ENCODE measurements at places on chromosomes 13 and 19.

DNA sequence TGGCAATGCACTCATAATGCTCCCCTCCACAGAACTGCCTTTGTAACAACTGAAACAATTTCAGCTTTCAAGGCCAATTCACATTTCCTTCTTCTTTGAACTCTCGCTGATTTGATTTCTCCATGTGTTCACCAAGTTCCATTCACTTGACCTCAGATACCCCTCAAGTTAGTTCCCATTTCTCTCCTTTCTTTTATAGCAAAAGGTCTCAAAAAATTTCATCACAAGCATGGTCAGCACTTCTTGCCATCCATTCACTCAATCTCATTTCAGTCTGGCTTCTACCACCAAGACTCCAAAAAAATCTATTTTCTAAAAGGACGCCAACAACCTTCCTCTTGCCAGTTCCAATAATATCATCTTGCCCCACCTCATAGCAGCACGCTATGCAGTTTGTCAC, 135.7 kb downstream of the DIAPH3 start:
- no peak for DNase-seq

DNA sequence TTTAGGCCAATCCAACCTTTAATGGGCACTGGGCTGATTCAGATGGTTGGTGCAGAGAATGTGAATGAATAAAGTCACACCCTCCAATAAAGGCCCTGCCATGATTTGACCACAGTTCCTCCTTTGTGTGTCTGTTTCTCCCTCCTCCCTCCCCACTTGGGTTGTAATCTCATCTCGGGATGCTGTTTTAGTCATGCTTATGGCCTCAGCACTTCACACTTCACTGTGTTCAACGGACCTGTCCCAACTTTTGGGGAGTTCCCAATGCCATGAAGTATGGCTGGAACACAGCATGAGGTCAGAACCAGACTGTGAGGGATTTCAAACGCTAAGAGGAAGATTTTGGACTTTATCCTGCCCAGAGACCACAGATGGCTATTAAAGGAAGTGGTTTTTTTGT, 5.6 kb upstream of the RAB8A start:
- no peak for DNase-seq

GRCh38 chr19:29751932-29752331, 36.9 kb upstream of the C19orf12 start:
- DNase-seq = no peak

- DNase-seq = no peak
Observed at GRCh38 chr13:59364641-59365085, 799.1 kb downstream of the DIAPH3 start.

DNA sequence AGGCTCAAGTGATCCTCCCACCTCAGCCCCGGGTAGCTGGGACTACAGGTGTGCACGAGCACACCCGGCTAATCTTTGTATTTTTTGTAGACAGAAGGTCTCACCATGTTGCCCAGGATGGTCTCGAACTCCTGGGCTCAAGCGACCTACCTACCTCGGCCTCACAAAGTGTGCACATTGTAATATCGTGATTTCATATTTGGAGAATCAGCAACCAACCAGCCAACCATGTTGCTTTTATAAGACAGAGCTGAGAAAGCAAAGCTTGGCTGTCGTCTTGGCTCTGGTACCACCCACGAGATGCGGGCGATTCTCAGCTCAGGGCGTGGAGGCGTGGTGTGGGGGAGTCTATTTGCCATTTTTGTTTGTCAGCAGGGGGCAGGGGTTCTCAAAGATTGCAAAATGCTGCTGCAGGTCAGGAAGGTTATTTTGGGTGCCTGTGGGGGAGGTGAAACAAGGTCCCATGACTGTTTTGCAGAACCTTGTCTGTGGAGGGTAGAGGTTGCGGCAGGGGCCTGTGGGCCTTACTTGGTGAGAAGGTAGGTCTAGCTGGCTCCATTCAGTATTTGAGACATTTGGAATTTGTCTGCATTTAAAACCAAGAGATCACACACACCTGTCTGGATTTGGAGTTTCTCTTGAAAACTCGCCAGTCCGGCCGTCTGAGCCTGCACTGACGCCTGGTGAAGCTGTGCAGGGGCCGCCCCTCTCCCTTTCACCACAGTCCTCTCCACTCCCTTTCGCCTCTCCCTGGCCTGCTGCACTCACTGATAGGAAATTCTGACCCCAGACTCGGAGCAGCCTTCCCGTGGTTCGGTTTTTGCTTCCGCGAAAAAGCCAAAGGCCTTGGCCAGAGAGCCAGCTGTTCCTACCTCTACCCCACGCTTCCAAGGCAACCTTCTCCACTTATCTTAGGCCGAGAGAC, 15.4 kb downstream of the TNFAIP8L1 start:
- no peak for DNase-seq

DNA sequence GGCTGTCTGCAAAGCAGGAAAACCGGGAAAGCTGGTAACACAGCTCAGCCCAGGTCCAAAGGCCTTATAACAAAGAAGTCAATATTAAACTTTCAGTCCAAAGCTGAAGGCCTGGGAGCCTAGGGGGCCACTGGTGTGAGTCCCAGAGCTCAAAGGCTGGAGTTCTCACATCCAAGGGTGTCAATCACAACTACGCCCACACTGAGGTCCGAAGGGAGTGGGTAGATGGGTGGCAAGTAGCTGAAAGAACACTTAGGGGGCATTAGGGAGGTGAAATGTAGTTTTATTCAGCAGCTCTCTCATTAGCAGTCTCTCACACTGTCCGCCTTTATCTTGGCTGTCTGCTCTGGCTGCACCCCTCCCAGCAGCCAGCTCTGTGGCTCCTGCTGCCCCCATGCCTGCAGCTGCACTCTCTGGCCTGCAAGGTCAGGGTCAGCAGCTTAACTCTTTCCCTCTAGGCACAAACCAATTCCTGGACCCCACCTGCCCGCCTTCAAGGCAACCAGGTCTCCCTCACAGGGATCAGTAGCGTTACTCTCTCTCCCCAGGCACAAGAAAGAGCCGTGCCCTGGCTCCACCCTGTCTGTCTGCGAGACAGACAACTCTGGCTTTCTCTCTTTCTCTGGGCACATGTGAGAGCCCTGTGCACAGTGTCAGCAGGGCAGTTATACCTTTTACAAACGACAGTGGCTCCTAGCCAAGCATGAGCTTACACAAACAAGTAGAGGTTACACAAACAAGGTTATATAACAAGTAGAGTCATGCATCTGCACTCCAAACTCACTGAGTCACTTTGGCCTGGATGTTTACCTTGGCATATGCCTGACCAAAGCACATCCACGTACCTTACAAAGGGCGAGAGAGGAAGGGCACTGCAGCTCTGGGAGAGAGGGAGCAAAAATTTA, 249.4 kb upstream of the PCDH20 start:
- no peak for DNase-seq

DNA sequence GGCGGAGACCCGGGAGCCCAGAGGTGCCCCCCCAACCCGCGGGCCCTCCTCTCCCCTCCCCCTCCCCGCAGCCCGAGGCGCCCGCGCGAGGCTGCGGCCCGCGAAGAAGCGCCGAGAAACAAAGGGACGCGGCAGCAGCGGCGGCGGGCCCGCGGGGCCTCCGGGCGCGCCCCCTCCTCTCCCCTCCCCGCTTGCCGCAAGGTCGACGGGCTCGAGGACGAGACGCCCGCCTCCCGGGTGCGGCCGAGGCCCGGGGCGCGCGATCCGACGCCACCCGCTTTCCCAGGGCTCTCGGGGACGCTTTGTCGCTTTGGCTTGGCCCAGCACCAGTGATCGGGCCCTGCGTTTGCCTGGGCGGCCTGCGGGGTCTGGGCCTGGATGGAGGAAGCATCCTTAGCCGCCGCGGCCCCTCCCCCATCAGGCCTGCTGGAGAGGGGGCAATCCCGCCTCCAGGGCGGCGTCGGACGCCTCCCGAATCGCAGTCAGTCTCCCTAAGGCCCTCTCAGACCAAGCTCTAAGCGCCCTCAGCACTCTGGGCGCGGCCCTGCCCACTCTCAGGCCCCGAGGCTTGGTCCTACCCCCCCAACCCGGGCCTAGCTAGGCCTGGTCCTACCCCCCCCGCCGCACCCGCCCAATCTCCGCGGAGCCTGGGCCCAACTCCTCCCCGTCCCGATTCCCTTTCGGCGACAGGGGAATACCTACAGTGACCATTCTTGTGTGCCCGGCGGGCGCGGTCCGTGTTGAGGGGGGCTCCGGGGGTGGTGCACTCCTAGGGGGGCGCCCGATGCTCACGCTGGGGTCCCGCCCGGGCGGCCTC, 740 bp downstream of the ELAVL3 start:
- DNase-seq = no peak

DNA sequence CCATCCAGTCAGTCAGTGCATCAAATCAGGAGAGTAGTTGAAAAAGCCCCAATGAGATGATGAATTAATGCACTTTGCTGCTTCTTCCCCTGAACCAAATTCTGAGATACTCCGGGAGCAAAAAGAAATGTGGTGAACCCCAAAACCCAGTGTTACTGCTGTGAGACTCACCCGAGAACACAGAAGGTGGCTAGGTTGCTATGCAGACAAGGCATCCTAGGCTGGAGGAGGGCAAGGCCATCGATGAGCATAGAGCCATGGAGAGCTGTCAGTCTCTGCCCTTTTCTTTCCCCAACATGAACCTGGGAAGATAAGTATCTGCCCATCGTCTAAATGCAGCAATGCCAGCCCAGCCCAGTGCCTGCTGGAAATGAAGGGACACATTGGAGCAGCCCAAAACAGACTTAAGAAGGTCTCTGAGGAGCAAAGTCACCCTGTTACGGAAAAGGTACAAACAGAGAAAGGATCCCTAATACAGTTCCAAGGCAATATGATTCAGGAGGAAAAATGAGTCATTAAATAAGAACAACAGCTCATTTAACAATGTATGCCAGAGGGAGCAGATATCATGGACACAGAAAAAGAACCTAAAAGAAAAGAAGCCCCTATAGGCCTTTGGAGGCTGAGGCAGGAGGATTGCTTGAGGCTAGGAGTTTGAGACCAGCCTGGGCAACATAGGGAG, 272.0 kb downstream of the FOXO1 start:
- no peak for DNase-seq
